IMR-90 (cell line): ENCODE measurements at places on chromosomes 4 and X. TPM values are rescaled to one million over a fixed set of nuclear protein-coding genes. Genes with fewer than 3 reads are reported as not detected.

Gene HPSE
- total RNA-seq = under 0.01 and 0.28 TPM in 2 replicates

Gene TEX13B
- total RNA-seq = not detected in 2 replicates

Gene TMEM192
- 11.1 and 17.2 TPM in 2 replicates for total RNA-seq

DNA sequence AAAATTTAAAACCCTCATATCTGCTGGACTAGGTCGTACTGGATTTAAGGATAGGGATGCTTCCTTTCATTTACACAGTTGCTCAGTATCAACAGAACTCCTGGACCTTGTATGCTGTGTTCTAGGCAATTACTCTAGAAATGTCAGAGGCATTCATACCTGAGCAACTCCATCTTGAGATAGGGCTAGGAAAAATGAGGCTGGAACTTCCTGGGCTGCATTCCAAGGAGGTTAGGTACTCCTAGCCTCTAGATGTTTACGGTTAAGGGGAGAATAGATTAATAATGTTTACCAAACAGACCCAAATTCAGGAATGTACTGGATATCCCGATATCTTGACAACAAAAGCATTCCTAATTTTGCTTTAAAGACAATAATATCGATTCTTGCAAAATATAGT is 84.7 kb upstream of the NLGN4X start:
- DNase-seq = no peak

DNA sequence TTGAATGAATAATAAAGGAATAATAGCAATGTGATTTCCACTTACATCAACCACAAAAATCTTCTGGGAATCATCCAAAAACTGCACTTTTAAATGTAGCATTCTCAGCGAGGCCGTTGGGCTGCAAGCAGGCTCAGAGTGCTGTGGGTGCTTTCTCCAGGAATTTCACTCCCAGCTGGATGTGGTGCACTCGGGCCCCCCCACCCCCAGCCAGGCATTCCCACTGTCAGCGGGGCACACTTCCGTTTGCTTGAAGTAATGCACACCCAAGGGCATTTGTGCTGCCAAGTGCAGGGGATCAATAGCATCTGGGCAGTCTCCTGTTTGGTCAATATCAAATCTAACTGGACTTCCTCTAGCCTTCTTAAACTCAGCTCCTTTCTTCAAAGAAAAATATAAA is at the start of gene FRMD7:
FRMD7 (minus strand) TSS at position 278 of the 400 bp plus-strand sequence; CDS start at position 102, 176 bp downstream.
- DNase-seq = no peak

DNA sequence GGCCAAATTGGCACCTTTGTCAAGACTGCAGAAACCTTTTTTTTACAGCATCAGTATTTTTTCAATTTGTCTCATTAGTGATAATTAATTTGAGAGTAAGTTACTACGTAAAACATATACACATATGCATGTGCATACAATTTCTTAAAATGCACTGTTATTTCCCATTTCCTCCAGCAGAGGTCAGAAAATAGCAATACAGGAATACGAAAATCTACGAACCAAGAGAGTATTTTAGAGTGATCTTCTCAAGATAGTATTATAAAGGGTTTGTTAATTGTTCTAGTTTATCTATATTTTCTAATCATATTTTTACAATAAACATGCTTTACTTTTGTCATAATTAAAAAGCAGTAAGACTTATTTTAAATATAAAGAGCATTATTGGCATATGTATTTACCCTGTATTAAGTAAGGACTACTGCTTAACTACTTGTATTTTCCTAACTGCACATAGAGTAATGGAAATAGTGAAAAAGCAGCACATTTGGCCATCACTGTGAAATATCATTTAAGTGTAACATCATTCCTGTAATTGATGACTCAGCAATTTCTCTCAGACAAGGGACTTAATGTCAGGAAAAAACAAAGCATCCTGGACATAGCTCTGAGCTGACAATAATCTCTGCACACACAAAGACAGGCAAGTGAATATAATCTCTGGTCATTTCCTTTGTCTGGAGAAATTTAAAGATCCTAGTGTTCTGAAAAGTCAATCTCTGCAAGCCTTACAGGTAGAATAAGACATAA is 45.6 kb downstream of the MAOB start:
- DNase-seq = peak; percentile 18

- no peak for DNase-seq
Observed at GRCh38 chrX:130082244-130083106, 27.8 kb downstream of the ELF4 start.

DNA sequence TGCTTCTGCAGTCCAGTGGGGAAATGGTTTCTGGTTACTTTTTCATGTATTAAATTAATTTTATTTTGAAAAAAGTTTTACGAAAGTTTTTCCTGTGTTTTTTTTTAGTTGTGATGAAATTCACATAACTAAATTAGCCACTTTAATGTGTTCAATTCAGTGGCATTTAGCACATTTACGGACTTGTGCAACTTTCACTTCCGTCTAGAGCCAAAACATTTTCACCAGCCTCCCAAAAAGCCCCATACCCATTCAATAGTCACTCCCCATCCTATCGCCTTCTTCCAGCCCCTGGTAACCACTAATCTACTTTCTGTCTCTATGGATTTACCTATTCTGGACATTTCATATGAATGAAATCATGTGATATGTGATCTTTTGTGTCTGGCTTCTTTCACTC is 22.8 kb upstream of the TBL1X start:
- DNase-seq = no peak

DNA sequence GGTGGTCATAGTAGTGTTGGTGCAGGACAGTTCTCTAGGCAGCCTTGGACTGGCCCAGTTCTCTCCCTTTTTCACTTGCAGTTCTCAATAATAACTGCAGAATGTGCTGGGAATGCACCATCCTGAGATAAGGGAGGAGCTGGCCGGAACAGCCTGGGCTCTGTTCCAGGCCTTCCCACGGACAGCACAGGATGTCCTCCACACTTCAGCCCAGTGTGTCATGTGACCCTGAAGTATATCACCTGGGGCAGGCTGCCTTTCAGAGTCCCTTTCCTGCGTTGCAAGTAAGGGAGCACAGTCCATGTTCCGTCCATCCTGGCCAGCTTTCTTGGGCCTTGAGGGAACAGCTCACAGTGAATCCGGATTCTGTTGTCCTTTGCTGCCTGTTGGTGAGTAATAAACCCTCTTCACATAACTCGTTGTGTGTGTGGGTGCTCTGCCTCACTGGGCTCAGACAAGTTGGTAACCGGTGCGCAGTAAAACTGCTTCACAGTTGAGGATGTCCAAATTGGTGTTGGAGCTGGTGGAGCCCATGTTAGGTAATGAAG is 32.3 kb upstream of the BBS12 start:
- DNase-seq = peak; percentile 65

GRCh38 chr4:27068151-27068867 is 207.7 kb downstream of the STIM2 start:
- DNase-seq = no peak

- DNase-seq = no peak
Observed at GRCh38 chr4:148445071-148445859, 3.1 kb upstream of the NR3C2 start.

- no peak for DNase-seq
Observed at GRCh38 chr4:156346959-156347385, 393.3 kb upstream of the CTSO start.

GRCh38 chrX:111581086-111581485 is 69.6 kb downstream of the SERTM2 start:
- no peak for DNase-seq

DNA sequence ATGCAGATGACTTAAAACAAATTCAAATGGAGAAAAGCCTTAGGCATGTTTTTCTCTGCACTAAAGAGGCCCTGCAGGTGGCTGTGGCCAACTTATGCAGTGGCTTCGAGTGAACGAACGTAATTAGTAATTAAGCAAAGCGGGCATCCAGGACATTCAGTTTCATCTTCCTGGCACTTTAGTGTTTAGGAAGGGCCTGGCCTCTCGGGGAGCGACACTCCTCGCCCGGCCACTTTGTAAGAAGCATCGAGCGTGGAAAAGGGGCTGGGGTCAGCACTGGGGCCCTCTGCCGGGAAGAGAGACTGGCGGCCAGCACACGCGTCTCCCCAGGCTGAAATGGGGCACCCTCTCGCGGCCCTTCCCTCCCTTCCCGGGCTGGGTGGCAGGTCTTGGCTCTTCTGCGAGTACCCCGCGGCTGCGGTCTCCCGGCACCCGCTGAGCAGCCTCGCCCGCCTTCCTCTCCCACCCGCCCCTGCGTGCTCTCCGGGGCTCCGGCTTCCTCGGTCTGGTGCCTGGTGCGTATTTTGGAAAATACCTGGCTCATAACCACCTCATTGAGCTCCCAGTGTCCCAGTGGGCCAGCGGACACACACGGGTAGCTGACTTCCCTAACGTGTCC is 677 bp upstream of the CYP4V2 start:
- no peak for DNase-seq

DNA sequence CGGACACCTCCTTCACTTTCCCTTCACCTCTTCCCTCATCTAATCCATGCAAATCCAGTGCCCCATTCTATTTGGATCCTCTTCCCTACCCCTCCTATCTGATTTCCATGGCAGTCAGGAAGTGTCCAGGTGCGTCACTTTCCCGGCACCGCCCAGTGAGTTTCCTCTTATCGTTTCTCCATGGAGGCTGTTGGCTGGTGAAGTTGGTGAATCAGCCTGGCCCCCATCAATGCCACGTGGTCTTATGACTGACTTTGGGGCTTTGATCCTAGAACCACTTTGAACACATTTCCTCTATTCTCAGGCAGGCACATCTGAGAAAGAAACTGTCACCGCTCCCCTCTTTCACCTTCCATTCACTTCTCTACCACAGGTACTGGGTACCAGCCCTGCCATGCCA is 137.8 kb downstream of the CEP135 start:
- no peak for DNase-seq

GRCh38 chrX:20663336-20663735 is 396.6 kb upstream of the RPS6KA3 start:
- no peak for DNase-seq

DNA sequence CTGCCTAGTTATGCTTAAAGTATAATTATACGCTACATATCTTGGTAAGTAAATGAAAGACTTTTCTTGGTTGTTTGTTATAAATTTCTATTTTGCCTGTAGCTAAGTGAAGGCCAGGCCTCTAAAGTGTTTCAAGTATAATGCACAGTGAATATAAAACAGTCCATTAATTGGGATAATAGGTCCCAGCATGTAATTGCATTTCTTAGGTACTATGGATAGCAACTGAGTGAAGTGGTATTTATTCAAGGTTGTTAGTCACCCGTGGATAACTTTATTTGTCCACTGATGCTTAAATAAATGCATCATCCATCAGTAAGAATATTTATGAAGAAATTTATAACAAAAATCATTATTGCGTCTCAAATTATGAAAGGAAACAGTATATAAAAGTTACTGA is 59.1 kb downstream of the TEX13C start:
- DNase-seq = no peak

- DNase-seq = no peak
Observed at GRCh38 chrX:86103061-86103460, 45.2 kb upstream of the DACH2 start.

DNA sequence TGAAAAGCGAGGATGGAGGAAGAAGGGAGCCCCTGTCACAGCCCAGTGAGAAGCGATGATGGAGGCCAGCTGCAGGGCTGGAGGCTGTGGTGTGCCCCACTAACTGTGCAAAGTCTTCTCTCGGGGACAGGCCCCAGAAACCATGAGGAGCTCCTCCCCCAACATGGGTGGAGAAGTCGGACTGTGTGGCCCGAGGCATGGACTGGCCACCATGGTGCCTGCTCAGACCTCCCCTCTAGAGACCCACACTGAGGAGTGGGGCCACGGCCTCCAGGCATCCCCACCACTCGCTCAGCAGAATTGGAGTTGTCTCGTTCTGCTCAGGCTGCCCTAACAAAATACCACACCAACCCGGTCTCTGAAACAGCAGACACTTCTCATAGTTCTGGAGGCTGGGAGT is 12.2 kb upstream of the PDE6B start:
- DNase-seq = no peak

DNA sequence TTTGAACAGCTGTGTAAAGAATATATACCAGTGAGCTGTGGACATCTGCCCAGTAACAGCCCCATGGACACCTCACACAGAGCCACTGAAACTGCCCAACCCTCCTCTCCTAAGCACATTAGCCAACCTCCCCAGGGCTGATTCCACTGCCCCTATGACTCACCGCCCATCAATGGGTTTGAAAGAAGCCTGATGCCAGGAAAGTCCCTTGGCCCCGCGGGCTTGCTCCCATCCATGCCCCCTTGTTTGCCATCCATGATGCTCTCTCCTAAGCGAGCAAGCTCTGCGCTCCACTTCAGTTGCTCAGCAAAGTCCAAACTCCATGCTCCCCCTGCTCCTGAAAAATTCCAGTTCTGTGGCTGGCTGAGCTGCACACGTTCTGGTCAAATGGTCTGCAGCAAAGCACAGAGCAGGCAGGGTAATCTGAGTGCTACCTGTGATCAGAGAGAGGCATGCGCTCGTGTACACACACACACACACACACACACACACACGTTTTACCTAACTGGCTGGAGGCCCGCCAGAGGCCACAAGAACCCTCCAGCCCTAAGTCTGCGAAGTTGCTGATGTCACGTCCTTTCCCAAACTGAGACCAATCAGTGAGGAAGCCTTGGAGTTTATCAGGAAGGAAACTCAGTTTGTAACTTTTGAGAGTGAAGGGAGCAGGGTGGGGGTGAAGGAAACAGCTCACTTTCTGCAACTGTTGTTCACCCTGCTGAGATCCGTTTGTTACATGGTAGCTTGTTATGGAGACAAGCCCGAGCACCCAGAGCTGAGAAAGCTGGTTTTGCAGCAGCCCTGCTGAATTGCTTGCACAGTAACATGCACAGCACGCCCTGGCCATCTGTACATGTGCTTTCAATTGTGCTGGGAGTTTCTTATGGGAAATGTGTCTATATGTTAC is at the start of gene ASB9:
ASB9 (minus strand) TSS at position 466 of the 904 bp plus-strand sequence; CDS start at position 257, 209 bp downstream.
- peak; percentile 34 for DNase-seq

- DNase-seq = no peak
Observed at GRCh38 chr4:3673176-3673575, 93.0 kb upstream of the ADRA2C start.
